ENCODE measurements at places on chromosomes 2 and 18. TPM values are rescaled to one million over a fixed set of nuclear protein-coding genes. Genes with fewer than 3 reads are reported as not detected.

DNA sequence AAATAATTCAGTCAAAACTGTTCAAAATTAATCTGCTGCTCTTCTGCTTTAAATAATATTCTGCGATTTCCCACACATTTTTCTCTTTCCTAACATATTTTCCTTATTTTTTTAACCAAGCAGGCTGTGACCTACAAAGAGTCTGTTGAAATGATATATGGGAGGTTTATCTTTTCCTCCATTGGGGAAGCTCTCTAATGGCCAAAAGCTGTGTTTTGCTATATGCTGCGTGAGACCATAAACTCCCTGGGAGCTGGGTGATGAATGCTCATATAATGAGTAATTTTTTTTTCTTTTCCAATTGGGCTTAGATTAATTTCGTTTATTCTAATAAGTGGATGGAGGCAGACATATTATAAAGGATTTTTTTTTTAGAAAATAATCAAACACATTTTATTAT lies 72.2 kb upstream of the MAP2 start:
- H3K4me1 ChIP-seq = no peaks in the 10 kb centered on the region
- H3K27ac ChIP-seq = no peak overlapping the region
- DNase-seq = no peak
- H3K4me3 ChIP-seq = no peak overlapping the region
- H3K27me3 ChIP-seq = no peaks in the 10 kb centered on the region
- H3K36me3 ChIP-seq = no peaks in the 10 kb centered on the region

CCDC74B gene
- polyA plus RNA-seq = 0.48 TPM

DNA sequence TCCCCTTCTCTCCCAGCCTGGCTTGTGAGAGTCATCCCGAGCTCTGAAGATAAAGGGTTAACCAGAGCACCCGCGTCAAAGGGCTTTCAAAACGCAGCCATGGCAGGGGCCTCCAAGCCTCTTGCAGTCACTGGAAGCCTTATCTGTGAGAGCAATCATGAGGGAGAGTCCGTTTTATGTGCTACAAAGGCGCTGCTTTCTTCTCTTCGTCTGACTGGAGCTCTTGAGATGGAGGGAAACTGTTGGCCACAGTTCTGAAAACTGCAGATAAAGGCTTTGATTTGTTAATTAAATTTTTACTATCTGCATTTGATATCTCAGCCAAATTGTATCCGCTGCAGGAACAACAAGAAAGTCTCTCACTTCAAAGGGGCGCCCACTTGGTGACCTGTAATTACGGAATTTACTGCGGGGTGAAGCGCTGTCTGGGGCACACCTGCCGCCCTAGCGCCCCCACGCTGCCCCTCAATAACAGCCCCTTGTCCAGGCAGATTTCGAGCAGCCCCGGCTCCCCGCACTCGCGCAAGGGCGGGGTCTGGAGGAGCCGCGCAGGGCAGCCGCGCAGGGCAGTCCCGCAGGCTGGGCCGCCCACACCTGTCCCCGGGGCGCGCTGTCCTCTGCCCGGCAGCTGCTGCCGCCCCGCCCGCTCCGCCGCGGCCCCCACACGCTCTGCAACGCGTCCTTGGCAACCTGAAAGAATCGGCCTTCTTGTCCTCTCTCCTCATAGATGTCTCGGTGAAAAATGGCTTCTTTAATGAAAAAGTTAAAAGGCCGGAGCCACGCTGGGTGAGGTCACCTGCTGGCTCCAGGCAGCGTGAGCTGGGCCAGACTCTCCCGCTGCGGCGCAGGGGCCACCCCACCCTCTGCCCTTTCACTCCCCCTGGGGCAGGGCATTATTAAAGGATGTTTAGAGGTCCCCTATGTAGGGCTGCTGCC lies 217.9 kb downstream of the VAPA start:
- no peak overlapping the region for H3K27ac ChIP-seq
- H3K27me3 ChIP-seq = peaks cover 27% of the 10 kb centered on the region
- DNase-seq = no peak
- peak overlapping the region; percentile 22 for H3K4me3 ChIP-seq

GRCh38 chr2:231935207-231935524 lies 9.0 kb upstream of the NPPC start:
- H3K4me3 ChIP-seq = no peak overlapping the region
- no peaks in the 10 kb centered on the region for H3K36me3 ChIP-seq
- H3K27me3 ChIP-seq = peaks cover 4% of the 10 kb centered on the region
- no peak overlapping the region for H3K27ac ChIP-seq
- DNase-seq = no peak

DNA sequence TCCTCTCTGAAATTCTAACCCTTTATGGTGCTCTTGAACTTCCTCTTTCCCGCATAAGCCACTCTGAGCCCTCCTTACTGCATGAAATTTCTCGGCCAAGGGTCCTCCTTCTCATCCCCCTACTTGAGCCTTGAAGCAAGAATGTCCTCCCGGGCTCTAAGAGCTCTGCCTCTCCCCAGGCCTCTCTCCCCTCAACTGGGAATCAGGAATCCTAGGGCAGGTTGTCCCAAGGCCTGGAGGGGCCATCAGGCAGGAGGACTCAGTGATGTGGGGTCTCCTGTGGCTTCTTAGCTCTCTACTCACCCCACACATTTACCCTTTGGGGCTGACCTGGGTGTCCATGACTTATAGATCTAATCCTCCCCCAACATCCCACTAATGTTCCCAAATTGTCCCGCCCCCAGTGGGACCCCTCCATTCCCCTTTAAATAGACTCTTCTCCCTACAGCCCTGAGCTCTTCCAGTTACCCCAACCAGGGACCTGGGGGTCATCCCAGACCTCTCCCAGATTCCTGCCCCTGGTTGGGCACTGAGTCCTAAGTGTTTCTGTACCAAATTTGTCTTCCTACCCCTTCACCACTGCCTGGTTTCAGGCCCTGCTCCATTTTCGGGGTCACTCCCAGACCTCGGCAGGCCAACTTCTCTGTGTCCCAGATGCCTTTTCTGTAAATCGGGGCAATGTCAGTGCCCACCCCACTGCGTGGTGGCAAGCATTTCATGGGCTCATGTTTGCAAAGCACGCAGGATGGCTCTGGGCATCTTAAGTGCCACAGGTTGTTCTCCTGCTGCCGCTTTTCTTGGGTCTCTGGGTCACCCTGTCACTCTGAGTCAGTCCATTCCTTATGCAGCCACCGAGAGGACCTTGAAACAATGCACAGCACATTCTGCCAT lies 171.2 kb downstream of the ASB1 start:
- H3K4me3 ChIP-seq = no peak overlapping the region
- no peaks in the 10 kb centered on the region for H3K36me3 ChIP-seq
- H3K27me3 ChIP-seq = no peaks in the 10 kb centered on the region
- no peak overlapping the region for H3K27ac ChIP-seq
- H3K4me1 ChIP-seq = no peaks in the 10 kb centered on the region
- no peak for DNase-seq

- H3K27me3 ChIP-seq = no peaks in the 10 kb centered on the region
- H3K36me3 ChIP-seq = no peaks in the 10 kb centered on the region
- no peak overlapping the region for H3K27ac ChIP-seq
- H3K4me1 ChIP-seq = no peaks in the 10 kb centered on the region
- DNase-seq = no peak
Observed at GRCh38 chr2:111638274-111638877, 245.6 kb downstream of the ANAPC1 start.

- H3K4me3 ChIP-seq = no peak overlapping the region
- no peaks in the 10 kb centered on the region for H3K4me1 ChIP-seq
- H3K36me3 ChIP-seq = no peaks in the 10 kb centered on the region
- H3K27ac ChIP-seq = no peak overlapping the region
- no peaks in the 10 kb centered on the region for H3K27me3 ChIP-seq
- DNase-seq = no peak
Observed at GRCh38 chr2:105636109-105636740, 108.5 kb upstream of the NCK2 start.

DNA sequence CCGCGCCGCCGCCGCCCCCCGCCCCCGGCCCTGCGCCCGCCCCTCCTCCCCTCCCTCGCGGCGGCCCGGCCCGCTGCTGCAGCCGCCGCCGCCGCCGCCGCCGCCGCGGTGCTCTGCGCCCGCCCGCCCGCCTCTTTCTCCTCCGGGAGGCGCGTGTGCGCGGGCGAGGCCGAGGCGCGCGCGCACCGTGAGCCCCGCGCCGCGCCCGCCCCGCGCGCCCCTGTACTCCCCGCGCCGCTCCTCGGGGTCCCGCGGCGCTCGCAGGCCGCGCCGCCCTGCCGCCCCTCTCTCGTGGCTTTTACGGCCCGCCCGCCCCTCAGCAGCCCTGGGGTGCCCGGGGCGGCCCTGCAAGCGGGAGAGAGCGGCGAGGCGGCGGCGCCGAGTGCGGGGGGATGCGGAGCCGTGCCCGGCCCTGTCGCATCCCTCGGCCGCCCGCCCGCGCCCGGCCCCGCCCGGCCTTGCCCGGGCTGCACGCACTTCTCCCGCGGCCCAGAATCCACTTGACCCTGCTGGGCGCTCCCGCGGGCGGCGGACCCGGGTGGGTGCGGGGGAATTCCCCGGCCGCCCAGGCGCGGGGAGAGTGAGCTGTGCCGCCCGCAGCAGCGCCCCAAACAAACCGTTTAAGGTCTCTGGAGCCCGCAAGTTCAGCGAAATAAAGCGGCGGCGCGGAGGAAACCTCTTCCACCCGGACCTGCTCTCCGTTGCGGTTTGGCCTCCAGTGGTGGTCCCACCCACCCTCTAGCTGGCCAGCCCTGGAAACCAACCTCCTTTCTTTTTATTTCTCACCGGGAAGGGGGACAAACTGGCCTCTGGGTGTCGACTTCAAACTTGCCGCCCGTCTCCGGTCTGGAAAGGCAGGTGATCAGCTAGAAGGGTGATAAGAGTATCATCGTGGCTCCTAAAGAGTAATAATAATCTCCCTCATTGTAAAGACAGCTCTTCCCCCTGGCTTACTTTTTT lies 37.4 kb downstream of the AFF3 start:
- peak overlapping the region; percentile 53 for H3K4me3 ChIP-seq
- no peaks in the 10 kb centered on the region for H3K27me3 ChIP-seq
- peaks cover 8% of the 10 kb centered on the region for H3K36me3 ChIP-seq
- peaks cover 42% of the 10 kb centered on the region for H3K4me1 ChIP-seq

DNA sequence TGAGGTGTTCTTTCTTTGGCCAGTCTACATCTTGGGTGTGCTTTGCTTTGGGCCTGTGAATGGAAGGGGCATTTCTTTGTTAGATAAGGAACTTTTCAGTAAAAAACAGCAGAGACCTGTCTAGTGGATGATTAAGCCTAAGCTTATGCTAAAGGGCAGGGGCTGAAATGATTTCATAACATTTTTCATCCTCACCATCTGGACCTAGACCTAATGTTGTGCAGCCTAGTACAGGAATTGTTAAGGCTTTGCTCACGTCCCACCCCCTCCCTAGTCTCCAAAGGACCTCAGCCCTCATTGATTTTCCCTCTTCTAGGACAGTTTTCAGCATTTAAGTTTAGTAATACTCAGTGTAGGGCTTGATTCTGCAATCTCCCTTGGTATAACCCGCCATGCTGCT lies 111.8 kb downstream of the PRKCE start:
- H3K27ac ChIP-seq = no peak overlapping the region
- no peaks in the 10 kb centered on the region for H3K36me3 ChIP-seq
- H3K27me3 ChIP-seq = no peaks in the 10 kb centered on the region
- DNase-seq = no peak
- H3K4me3 ChIP-seq = no peak overlapping the region

DNA sequence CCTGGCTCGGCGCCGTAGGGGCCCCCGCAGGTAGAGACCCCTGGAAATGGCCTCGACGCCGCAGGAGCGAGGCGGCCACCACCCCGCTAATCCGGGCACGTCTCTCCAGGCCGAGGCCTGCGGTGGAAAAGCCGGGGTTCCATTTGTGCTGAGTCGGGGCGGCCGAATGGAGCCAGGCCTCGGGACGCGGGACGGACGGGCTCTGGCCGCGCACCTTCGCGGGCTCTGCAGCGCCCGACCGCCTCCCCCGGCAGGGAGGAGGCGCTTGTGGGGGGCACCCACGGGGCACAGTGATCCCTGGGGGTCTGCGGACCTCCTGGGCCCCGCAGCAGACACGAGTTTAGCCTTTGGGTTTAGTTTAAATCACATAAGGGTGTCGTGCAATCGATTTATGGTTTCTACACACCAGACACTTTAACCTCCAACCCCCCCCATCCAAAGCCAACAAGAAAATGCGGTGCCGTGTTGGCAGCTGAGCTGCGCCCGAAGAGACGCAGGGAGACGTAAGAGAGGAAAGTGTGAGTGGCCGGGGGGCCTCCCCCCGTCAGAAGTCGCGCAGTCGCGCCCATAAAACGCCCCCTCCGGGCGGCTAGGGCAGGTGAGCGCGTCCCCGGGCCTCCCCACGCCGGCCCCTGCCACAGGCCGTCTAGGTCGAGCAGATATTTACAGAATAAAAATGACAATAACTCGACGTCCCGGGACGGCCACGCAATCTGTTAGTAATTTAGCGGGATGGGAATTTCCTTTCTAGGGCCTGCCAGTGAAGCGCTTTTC lies 1.0 kb upstream of the NFATC1 start:
- H3K27me3 ChIP-seq = no peaks in the 10 kb centered on the region
- no peaks in the 10 kb centered on the region for H3K36me3 ChIP-seq
- peak overlapping the region; percentile 32 for H3K4me3 ChIP-seq
- DNase-seq = peak; percentile 72
- no peak overlapping the region for H3K27ac ChIP-seq

DNA sequence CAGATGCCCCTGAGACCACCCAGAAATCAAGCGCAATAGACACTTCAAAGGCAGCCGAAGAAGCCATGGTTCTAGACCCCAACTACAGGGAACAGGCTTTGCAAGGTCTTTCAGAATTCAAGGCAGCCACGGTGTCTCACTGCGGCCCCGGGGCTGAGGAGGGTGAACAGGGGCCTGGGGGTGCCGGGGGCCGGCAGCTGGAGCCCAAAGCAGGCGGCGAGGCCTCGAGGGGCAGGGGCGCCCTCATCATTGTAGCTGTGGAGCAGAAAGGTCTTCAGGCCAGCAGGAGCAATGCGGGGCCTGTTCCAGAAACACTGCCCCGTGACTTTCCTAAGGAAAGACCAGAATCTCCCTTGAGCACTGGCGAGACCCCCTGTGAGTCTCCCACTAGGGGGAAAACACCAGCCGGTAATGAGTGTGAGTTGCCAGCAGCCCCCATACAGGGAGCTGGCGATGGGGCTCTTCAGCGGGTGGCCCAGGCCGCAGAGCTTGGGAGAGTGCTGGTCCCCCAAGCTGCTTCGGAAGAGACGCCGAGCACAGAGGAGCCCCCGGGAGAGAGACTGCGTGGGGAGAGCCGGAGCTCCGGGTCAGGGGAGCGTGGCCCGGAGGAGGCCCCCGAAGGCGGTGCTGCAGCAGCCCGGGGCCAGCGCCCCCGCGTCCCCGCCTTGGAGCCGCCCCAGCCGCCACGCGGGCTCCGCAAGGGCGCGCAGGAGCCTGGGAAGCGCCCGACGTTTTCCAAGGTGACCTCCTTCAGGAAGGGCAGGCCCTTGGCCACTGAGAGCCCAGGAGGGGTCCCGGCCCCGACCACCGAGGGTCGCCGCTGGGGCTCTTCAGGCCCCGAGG lies 79.1 kb downstream of the ARHGEF4 start:
- no peaks in the 10 kb centered on the region for H3K36me3 ChIP-seq
- no peaks in the 10 kb centered on the region for H3K4me1 ChIP-seq
- H3K27me3 ChIP-seq = no peaks in the 10 kb centered on the region
- H3K27ac ChIP-seq = no peak overlapping the region

GRCh38 chr2:239464166-239465016 lies 63.6 kb upstream of the HDAC4 start:
- no peaks in the 10 kb centered on the region for H3K27me3 ChIP-seq
- no peak overlapping the region for H3K27ac ChIP-seq
- H3K4me3 ChIP-seq = no peak overlapping the region
- no peaks in the 10 kb centered on the region for H3K36me3 ChIP-seq
- H3K4me1 ChIP-seq = no peaks in the 10 kb centered on the region

ICA1L gene
- polyA plus RNA-seq = 2.4 TPM

GRCh38 chr2:169464882-169465281 lies 14.4 kb upstream of the BBS5 start:
- H3K4me3 ChIP-seq = no peak overlapping the region
- no peaks in the 10 kb centered on the region for H3K36me3 ChIP-seq
- no peak for DNase-seq
- H3K27me3 ChIP-seq = no peaks in the 10 kb centered on the region
- H3K27ac ChIP-seq = no peak overlapping the region

HS1BP3 gene
- 23.0 TPM for polyA plus RNA-seq

Data from B cell (primary cell).